ENCODE measurements at places on chromosomes 12 and 14. TPM values are rescaled to one million over a fixed set of nuclear protein-coding genes. Genes with fewer than 3 reads are reported as not detected.

DNA sequence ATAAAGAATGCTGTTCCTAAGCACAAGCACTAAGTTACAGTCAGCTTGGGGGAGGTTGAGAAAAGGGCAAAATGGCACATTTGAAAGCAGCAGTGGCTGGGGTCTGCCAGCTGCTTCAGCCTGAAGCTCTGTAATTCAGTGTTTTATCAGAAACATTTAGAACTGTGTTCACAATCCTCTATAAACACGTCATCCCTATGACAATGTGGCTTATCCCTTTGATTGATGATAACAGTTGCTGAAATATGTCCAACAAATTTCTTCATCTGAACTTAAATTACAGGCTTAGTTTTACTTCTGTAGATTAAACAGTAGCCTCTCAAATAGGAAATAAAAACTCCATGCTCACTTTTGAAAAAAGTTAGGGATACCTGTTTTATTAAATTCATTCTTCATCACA, 108.8 kb downstream of the VEZT start:
- no peaks in the 10 kb centered on the region for H3K27me3 ChIP-seq
- no peaks in the 10 kb centered on the region for H3K4me1 ChIP-seq
- no peak overlapping the region for H3K27ac ChIP-seq
- no peaks in the 10 kb centered on the region for H3K36me3 ChIP-seq
- DNase-seq, result no peak

GRCh38 chr14:100790502-100791347, 35.2 kb upstream of the MEG3 start:
- H3K4me1 ChIP-seq, result no peaks in the 10 kb centered on the region
- H3K27ac ChIP-seq, result no peak overlapping the region

DNA sequence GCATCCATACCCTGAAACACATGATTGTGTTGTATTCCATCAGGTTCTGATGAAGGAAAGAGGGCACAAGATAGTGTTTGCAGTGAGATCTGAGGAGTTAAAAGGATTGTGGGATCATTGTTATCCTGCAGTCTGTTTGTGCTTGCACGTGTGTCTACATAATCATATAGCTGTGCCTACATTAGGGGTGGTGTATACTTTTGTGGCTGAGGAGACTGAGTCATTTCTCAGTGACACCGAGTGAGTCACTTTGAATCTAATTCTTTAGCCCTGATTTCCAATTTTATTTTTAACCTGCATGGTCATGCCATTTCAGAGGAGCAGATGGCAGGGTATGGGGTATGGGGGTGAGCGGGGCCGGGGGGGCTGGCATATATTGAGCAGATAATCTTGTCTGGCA, 133.2 kb downstream of the ANO4 start:
- H3K4me3 ChIP-seq, result no peak overlapping the region
- no peaks in the 10 kb centered on the region for H3K4me1 ChIP-seq
- no peaks in the 10 kb centered on the region for H3K27me3 ChIP-seq
- no peak for DNase-seq
- H3K27ac ChIP-seq, result no peak overlapping the region

DNA sequence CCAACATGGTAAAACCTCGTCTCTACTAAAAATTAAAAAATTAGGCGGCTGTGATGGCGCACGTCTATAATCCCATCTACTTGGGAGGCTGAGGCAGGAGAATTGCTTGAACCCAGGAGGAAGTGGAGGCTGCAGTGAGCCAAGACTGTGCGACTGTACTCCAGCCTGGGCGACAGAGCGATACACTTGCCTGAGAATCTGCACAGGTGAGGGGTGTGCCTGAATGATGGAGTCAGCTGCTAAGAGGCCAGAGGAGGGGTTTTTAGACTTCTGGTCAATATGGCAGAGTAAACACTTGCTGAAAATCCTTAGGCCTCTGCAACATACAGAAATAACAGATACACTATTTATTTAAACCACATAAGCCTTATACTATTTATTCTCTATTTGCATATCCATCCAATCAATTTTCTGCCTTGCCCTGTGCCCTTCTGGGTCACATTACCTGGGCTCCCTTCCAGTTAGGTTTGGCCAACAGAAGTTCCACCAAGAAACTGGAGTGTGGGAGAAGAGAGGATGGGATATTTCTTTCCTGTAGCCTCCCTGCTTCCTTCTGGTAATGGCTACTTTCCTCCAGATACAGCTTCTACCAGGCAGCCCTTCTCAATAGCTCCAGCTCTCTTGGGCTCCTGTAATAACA, 117.6 kb downstream of the EFCAB11 start:
- no peak overlapping the region for H3K4me3 ChIP-seq
- H3K27ac ChIP-seq, result no peak overlapping the region
- no peak for DNase-seq
- no peaks in the 10 kb centered on the region for H3K27me3 ChIP-seq
- no peaks in the 10 kb centered on the region for H3K4me1 ChIP-seq
- no peaks in the 10 kb centered on the region for H3K36me3 ChIP-seq

DNA sequence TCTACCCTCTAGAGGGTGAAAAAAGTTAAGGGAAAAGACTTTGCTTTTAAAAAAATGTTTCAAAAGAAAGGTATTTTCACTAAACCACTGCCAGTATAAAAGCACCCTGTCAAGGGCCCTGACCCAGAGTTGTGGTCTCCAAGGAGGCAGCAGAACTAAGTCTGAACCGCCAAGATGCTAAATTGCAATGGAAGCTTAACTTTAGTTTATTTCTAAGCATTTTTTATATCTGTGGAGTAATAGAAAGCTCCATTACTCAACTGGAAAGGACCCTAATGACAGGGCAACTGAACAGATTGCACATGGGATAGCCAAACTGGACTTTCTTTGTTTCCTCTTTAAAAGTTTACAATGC, 379.8 kb downstream of the NAV3 start:
- no peaks in the 10 kb centered on the region for H3K27me3 ChIP-seq
- H3K27ac ChIP-seq, result no peak overlapping the region
- no peaks in the 10 kb centered on the region for H3K36me3 ChIP-seq
- no peaks in the 10 kb centered on the region for H3K4me1 ChIP-seq

DNA sequence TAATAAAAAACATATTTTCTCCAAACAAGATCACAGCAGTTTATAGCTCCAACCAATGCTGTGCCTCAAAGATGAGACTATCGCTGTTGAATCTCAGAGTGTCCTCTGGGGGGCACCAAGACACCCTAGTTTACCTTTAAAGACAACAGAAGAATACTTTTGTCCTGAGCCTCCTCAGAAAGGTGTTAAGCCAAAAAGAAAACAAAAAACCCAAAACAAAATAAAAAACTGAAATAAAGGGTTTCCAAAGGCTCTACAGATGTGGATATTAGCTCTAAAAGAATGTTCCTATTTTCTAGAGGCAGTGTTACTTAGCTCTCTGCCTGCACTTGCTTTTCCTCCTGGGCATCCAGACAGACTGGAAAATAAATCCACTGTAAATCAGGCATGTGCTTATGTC, 86.9 kb upstream of the TTC7B start:
- H3K4me1 ChIP-seq, result peaks cover 4% of the 10 kb centered on the region
- peaks cover 5% of the 10 kb centered on the region for H3K36me3 ChIP-seq
- DNase-seq, result peak; percentile 36

DNA sequence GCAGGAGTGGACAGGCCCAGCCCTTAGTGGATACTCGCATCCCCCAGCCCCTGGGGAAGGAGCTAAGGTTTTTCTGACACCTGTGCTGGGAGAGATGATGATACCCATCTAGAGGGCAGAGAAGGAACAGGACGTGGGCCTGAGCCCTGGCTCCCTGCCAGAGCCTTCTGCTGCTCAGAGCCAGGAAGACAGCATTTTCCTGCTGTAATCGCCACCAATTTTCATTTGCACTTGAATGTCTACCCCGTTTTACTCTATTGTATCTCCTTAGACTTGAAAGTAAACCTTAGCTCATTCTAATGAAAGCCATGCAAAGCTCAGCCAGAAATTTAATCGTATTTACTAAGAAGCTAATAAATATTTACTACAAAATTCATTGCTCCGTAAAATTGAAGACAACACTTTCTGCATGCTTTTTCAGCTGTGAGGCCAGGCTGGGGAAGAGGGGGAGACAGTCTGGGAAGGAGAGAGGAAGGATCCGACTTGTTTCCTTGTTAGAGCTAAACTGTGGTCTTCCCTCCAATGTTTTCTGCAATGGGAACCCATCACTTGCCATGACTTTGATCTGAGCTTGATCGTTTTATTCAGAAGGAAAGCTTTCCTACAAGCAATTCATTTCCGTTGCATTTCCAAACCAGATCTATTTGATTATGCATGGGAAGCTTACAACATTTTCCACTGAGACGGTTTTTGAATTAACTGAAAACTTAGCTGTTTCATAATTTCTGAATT, 17.6 kb upstream of the TRAF3 start:
- H3K27me3 ChIP-seq, result peaks cover 18% of the 10 kb centered on the region
- no peak overlapping the region for H3K27ac ChIP-seq
- no peak for DNase-seq
- H3K36me3 ChIP-seq, result no peaks in the 10 kb centered on the region
- no peaks in the 10 kb centered on the region for H3K4me1 ChIP-seq
- H3K4me3 ChIP-seq, result no peak overlapping the region

GRCh38 chr12:107094183-107094448, 767 bp upstream of the CRY1 start:
- H3K27me3 ChIP-seq, result no peaks in the 10 kb centered on the region
- H3K4me1 ChIP-seq, result no peaks in the 10 kb centered on the region
- no peak for DNase-seq
- peak overlapping the region; percentile 99 for H3K4me3 ChIP-seq

- no peaks in the 10 kb centered on the region for H3K27me3 ChIP-seq
- no peaks in the 10 kb centered on the region for H3K36me3 ChIP-seq
- no peaks in the 10 kb centered on the region for H3K4me1 ChIP-seq
These were observed 30.4 kb downstream of the DLGAP5 start for GRCh38 chr14:55160989-55161388.

GRCh38 chr12:102169922-102170621, 27.6 kb downstream of the PMCH start:
- H3K27me3 ChIP-seq, result no peaks in the 10 kb centered on the region

GRIP1 gene
- 2.4 TPM for total RNA-seq

- H3K27me3 ChIP-seq, result no peaks in the 10 kb centered on the region
- no peaks in the 10 kb centered on the region for H3K4me1 ChIP-seq
- H3K4me3 ChIP-seq, result no peak overlapping the region
These were observed 61.3 kb downstream of the NOS1 start for GRCh38 chr12:117300174-117300573.

PIANP gene
- 0.39 TPM for total RNA-seq

DNA sequence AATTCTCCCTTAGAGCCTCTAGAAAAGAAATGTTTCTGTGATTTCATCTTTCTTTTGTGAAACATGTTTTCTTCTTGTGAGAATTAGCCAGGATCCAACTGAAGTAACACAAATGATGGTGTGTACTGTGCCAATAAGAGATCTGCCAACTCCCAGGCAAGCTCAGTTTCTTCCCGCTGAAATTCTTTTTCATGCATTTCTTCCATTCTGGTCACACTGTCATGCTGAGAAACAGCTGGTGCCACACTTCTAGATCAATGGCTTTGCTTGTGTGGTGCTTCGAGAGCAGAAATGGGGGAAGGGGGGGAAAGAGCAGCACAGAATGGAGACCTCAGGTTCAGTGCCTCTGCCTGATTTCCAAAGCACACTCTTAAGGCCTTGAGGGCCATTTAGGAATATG, 41.4 kb upstream of the FGF6 start:
- H3K27ac ChIP-seq, result no peak overlapping the region
- H3K4me3 ChIP-seq, result no peak overlapping the region
- H3K4me1 ChIP-seq, result no peaks in the 10 kb centered on the region
- DNase-seq, result no peak
- H3K27me3 ChIP-seq, result no peaks in the 10 kb centered on the region
- no peaks in the 10 kb centered on the region for H3K36me3 ChIP-seq

- H3K4me3 ChIP-seq, result no peak overlapping the region
- H3K27ac ChIP-seq, result no peak overlapping the region
- no peak for DNase-seq
- H3K4me1 ChIP-seq, result no peaks in the 10 kb centered on the region
- no peaks in the 10 kb centered on the region for H3K36me3 ChIP-seq
These were observed 272.5 kb downstream of the SLC15A4 start for GRCh38 chr12:128551266-128551665.

- no peaks in the 10 kb centered on the region for H3K36me3 ChIP-seq
- no peak overlapping the region for H3K4me3 ChIP-seq
- H3K27me3 ChIP-seq, result no peaks in the 10 kb centered on the region
- H3K4me1 ChIP-seq, result no peaks in the 10 kb centered on the region
- H3K27ac ChIP-seq, result no peak overlapping the region
These were observed 76.2 kb downstream of the PRKD1 start for GRCh38 chr14:29851397-29851796.

INHBE gene
- not detected for total RNA-seq

GRCh38 chr14:99790978-99791376, 2.2 kb upstream of the EML1 start:
- DNase-seq, result no peak
- no peak overlapping the region for H3K27ac ChIP-seq
- H3K4me1 ChIP-seq, result no peaks in the 10 kb centered on the region
- H3K27me3 ChIP-seq, result no peaks in the 10 kb centered on the region
- no peak overlapping the region for H3K4me3 ChIP-seq

DNA sequence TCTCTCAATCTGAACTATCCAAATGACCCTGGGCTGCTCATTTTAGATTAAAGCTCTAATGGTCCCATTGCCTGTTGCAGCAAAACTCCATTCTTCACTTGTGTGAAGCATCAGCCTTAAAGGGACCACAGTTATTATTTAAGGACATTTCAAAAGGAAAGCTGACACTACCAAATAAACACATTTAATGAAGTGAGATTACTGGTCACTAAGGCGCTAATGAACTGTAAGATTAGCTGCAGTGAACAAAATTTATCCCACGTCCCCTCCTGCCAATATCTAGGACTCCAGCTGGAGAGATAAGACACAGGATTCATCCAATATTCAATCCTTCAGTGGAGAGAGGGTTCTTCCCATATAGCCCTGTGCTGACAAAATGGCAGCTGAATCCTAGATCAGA, 1029.2 kb upstream of the SEL1L start:
- H3K4me1 ChIP-seq, result peaks cover 6% of the 10 kb centered on the region
- no peaks in the 10 kb centered on the region for H3K27me3 ChIP-seq
- no peaks in the 10 kb centered on the region for H3K36me3 ChIP-seq
- H3K4me3 ChIP-seq, result no peak overlapping the region
- no peak for DNase-seq

- no peak overlapping the region for H3K27ac ChIP-seq
- no peaks in the 10 kb centered on the region for H3K4me1 ChIP-seq
- no peaks in the 10 kb centered on the region for H3K36me3 ChIP-seq
- DNase-seq, result no peak
These were observed 283.3 kb downstream of the RPL10L start for GRCh38 chr14:46368275-46368674.

TCL1A gene
- not detected for total RNA-seq

DNA sequence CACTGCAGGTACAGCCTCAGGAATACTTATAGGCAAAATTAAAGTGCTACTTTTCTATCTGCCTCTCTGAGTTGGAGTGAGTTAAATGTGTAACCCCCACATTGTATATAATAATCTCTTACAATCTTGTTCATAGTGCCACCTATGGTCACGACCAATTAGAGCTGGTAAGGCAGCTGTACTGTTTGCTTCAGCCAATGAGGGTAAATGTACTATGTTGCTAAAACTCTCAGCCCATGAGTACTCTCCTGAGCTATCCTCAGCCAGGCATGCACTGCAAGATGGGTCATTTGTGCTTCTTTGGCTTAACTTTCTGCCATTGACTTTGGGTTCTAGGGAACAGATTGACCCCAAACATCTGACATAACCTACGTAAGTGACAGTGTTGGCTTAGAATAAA, 15.0 kb upstream of the MDM2 start:
- no peaks in the 10 kb centered on the region for H3K36me3 ChIP-seq
- H3K27me3 ChIP-seq, result no peaks in the 10 kb centered on the region
- no peaks in the 10 kb centered on the region for H3K4me1 ChIP-seq
- no peak overlapping the region for H3K4me3 ChIP-seq
- H3K27ac ChIP-seq, result no peak overlapping the region
- no peak for DNase-seq
